ENCODE measurements at places on chromosomes 5 and 9.
A peak's percentile ranks its signal among the peaks of the same experiment; 100 is the strongest.

DNA sequence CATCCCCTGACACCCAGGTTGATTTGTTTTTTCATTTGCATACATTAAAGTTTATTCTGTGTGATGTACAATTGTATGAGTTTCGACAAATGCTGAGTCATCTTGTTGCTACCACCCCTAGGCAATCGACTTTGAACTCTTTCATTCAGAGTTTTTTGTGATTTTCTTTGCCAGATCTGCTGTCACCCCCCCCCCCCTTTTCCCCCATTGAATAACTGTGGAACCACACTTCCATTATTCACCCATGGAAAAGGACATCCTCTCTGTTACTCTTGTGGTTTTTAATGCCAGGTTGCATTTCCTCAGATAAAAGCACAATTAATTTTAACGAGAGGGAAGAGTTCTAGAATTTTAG is 13.7 kb upstream of the FAM120AOS start:
- peak; percentile 42 for DNase-seq

GRCh38 chr9:18907927-18908625 is 124.9 kb downstream of the SAXO1 start:
- DNase-seq, result no peak

DNA sequence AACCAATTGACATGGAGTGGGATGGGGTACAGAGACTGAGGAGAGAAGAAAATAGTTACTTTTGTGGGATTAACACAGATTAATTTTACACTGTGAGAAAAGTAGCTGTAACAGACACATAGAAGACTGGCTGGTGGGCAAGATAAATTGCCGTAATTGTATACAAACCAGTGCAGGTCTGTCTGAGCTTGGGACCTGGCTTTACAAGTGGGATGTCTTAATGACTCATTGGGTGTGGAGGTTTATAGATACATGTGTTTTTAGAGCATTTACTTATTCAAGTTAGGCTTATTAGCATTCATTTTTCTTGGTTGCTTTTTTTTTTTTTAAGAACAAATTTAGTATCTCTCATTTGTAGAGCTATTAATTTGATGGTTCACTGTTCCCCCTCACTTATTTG is 37.5 kb downstream of the SLC44A1 start:
- no peak for DNase-seq

DNA sequence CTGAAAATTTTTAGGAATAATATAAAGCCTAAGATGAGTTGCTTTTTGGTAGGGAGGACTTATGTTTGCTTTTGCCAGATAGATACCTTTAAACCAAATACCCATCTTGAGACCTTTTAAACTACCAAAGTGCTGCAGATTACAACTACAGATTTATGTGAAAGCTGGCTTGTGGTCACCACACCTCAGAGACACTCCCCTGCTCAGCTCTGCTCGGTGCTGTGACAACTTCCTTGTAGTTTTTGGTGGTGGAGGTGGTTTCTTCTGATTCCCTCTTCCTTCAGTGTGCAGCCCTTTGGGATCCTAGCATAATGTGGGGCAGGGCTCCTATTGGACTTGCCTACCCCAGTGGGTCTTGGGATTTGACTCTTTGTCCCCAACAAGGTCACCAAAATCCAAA is 29.2 kb downstream of the GARNL3 start:
- no peak for DNase-seq

DNA sequence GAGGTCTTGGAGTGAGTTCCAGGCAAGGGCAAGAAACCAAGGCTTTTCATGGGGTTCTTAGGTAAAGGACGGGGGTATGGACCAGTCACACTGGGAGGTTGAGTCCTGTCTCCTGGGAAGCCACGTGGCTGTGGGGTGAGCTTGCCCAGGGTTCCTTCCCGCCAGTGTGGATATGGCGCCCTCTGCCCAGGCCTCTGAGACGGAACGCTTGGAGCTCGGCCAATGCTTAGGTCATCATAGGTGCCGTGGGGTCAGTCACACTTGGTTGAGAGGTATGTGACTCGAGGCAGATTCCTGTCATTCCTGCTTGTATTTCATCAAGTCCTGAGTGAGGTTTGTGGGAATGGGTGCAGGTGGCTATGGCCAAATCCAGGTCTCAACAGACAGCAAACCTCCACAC is 46.2 kb downstream of the TENT4A start:
- DNase-seq, result peak; percentile 60

GRCh38 chr5:67543720-67544270 is 347.2 kb upstream of the CD180 start:
- no peak for DNase-seq

- DNase-seq, result no peak
Measured at GRCh38 chr5:125343015-125343414, 596.6 kb upstream of the ZNF608 start.

- DNase-seq, result no peak
Measured at GRCh38 chr5:132219981-132220380, 7.7 kb downstream of the P4HA2 start.

GRCh38 chr9:6160579-6160978 is 55.0 kb upstream of the IL33 start:
- DNase-seq, result no peak

GRCh38 chr9:21770871-21771560 is 31.4 kb upstream of the MTAP start:
- DNase-seq, result no peak

DNA sequence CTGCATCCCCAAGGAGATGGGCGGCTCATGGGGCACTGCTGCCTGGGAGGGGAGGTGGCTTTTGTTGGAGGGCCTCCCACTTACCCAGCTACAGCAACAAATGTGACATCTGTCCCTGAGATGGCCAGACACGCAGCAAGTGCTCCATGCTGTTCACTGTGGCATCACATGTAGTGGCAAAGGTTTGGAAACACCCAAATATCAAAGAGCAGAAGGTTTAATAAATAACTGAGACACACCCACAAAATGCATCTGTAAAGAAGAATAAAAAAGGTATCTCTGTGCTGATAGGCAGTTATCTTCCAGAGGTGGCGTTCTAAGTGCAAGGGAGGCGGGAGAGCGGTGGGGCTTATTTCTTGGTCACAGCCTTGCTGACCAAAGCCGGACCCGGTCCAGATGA is 23.3 kb upstream of the CLPTM1L start:
- no peak for DNase-seq

Data from K562 (cell line).